MV-4-11 (cell line): ENCODE measurements at places on chromosomes 3 and 15.

- DNase-seq = no peak
These were observed 27.1 kb downstream of the CCDC13 start for GRCh38 chr3:42745776-42746454.

GRCh38 chr3:43542328-43543043 is 79.3 kb downstream of the ANO10 start:
- peak; percentile 37 for DNase-seq

DNA sequence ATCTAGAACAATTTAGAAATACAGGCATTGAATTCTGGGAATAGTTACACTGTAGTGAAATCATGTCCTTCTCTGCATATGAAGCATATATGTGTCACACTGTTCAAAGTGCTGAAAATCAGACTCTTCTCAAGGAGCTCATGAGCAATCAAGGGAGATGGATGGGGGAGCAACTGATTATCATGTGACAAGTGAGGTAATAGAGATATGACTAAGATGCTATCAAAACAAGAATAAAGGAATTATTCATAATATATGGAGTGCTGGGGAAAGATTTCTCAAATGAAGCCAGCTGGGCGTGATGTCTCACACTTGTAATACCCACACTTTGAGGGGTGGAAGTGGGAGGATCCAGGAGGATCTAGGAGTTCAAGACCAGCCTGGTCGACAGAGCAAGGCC is 74.9 kb upstream of the CHRNB4 start:
- DNase-seq = no peak

- DNase-seq = no peak
These were observed 263.5 kb upstream of the RASGRP1 start for GRCh38 chr15:38828031-38828532.

- DNase-seq = no peak
These were observed 34.0 kb downstream of the FGD5 start for GRCh38 chr3:14852717-14853116.

DNA sequence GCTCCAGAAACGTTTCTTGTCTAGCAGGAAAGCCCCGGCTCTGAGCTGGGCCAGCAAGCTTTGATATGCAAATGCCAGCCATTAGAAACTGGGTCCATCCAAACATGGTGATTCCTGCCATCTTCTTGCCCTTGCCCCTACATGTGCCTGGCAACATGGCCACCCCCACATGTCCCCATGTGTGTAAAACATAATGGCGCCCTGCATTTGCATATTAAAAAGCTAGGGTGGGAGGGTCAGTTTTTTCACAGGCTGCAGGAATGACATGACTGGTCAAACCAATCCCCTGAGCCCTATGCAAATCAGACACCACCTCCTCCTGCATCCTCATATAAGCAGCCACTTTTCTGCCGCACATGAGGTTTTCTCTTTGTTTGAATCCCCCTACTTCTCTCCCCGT is 21.2 kb downstream of the GPR156 start:
- no peak for DNase-seq

GRCh38 chr3:37730825-37731224 is 130.9 kb upstream of the CTDSPL start:
- no peak for DNase-seq

DNA sequence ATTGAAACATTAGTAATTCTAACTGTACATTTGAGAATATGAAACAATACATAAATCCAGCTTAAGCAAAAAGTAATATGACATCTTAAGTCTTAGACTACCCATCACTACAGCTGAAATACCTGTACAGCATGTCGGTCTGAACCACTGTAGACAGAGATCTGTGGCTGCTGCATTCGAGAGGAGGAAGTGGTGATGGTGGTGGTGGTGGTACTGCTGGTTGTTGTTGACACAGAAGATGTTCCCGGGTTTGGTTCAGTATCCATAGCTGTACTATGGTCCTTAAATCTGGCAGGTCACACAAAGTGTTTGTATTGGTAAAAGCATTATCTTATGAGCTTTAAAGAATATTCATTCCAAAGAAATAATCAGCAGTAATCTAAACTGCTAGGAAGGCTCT is 2.9 kb downstream of the PHC3 start:
- DNase-seq = peak; percentile 28

DNA sequence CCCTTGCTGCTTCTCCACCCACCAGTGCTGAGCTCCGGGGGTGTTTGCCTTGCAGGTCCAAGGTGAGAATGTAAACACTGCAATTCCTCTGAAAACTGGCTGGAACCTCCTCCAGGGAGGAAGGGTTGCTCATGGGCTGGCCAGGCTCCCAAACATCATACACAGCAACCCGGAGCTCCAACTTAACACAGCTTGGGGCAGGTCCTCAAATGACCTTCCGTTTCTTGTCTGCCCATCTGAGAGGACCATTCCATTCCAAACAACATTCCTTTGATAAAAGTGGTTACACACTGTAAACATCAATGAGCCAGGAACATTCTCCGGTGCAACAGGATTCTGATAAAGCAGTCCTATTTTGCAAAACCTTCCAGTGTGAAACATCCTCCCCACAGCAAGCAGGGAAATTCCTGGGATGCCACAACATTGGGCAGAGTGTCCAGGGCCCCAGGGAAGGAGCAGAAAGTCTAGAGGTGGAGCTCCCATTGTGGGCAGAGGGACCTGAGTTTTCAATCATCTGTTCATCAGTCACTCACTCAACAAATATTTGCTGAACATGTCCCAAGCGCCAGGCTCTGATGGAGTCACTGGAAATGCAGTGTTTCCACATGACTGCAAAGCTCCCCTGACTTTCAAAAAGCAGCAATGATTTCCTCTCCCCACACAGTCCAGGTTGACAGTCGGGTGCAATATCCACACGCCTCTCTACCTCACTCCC is 7.3 kb upstream of the HEG1 start:
- no peak for DNase-seq

- no peak for DNase-seq
These were observed 129.7 kb upstream of the SMAD3 start for GRCh38 chr15:66935688-66936087.

GRCh38 chr3:61401359-61401758 is 150.1 kb upstream of the FHIT start:
- DNase-seq = no peak

- DNase-seq = no peak
These were observed 127.4 kb downstream of the PCCB start for GRCh38 chr3:136377508-136377907.

- DNase-seq = no peak
These were observed 660 bp upstream of the RTF1 start for GRCh38 chr15:41416128-41416741.

GRCh38 chr3:9732080-9732739 is 675 bp downstream of the BRPF1 start:
- DNase-seq = peak; percentile 39

DNA sequence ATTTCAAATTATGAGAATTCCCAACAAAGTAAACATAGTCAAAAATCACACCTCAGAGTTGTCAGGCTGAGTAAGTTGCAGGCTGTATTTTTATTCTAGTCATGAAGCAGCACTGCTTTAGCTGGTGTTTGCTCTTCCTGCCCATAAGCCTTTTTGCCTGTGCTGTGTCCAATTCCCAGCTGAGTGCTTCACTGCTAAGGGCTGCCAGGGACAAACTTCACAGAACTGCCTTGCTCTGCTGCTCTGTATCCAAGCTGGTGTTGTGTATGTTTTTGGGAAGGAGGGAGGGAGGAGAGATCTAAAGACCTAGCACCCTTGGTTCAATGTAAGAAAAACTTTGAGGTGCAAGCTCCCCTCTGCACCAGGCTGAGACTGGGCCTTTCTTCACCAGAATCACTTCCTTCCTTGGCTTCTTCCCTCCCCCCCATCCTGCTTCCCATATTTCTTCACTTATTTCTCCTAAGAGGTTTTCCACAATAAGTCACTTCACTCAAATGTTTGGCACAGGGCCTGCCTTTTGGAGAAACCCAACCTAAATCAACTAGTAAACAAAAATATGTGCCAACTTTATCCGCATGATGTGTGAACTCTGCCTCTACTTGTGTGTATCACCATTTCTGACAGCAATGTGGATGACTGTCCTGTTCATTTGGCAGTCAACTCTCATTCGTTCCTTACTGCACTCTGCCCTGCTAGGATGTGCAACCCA is 156.1 kb downstream of the TBL1XR1 start:
- DNase-seq = no peak

DNA sequence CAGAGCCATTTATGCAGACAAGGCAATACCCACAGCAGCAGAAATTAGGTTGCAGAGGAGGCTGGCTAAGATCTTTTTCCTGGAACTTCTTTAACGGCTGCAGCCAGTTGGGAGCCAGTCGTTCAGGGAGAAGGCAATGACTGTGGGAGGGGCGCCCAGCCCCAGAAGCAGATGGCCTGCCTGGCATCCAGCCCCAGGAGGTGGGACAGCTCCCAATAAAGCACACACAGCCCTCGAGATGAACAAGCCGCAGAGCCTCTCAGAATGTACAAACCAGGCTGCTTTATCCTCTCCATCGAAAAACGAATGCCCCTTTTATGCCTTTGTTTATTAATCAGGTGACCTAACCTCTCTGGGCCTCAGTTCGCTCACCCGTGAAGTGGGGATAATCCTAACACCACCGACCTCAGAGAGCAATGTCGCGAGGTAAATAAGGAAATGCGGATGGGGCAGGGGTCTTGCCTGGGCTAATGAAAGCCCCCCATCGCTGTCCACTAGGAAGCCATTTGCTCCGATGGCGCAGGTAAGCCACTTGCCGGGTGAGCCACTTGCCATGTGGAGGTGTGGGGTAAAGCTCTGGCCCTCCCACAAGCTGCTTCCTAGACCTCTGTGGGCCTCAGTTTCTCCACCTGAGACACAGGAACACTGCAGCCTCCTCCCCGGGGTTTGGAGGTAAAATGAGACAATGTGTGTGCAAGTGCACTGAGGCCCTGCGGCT is 35.8 kb downstream of the MGLL start:
- peak; percentile 22 for DNase-seq

DNA sequence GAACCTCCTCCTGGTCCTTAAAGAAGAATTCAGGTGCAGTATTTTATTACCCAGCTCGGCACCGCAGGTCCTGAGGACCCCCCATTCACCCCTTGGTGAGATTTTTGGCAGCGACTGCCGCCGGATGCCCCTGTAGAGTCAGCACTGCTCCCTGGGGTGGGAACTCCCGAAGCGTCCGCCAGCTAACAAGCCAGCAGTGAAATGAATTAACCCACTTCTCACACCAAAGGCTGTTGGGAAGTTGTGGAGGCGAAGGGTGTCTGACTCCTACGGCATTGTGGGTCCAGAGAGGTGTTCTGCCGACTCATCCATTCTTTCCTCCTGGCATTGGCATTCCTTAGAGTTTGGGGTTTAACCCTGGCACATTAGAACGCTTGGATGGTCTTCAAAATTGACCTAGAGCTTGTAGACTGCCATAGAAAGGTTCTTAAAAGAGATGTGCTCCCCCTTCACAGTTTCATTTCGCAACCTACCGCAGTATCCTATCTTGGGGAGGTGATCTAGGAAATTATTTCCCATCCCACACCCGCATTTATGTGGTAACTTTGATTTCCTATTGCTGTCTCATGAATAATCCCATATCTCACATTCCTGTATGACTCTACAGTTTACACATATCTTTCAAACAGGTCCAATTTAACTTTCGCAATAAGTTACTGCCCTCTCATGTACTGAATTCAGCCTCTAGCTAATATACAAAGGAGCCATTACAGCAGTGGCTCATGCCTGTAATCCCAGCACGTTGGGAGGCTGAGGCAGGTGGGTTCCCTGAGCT is 879 bp upstream of the EIF5A2 start:
- DNase-seq = peak; percentile 36

- DNase-seq = no peak
These were observed 8.4 kb upstream of the GATA2 start for GRCh38 chr3:128501431-128501830.

DNA sequence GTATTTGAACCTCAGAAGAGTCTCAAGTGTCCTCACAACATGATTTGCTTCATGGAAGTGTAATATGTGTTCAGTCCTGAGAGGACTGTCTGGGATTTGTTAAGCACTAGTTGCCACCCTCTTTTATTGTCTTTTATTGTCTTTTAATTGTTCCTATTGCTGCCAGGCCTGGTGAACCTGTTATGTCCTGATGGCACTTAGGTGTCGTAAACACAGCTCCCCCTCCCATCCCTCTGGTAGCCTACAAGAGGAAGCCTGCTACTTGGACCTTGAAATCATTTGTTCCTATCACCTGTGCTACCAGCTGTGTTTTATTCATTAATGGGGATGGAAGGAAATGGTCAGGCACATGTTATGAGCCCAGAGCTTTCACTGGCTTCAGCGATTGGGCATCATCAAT is 19.3 kb downstream of the CCNB2 start:
- DNase-seq = no peak

- peak; percentile 56 for DNase-seq
These were observed 481 bp upstream of the CRYBG3 start for GRCh38 chr3:97821287-97821773.

- peak; percentile 97 for DNase-seq
These were observed 46.5 kb upstream of the LIMD1 start for GRCh38 chr3:45547764-45548680.

GRCh38 chr3:152197451-152197850 is 71.3 kb upstream of the MBNL1 start:
- peak; percentile 78 for DNase-seq

DNA sequence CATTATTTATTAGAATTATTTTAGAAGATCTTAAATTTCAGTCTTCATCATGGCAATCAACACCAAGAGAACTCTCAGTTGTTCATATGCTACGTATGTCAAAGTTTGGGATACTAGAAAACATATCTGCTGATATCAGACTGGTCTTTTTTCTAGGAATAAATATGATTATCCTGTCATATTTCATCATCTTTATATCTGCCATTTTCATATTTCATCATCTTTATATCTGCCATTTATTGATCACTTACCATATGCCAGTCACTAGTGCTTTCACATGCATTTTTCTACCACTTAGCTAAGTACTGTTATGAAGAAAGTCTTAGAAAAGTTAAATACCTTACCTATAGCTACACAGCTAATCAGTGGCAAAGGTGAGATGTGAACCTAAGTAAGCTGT is 2.8 kb upstream of the ZCWPW2 start:
- DNase-seq = no peak

- DNase-seq = no peak
These were observed 151.6 kb downstream of the BBX start for GRCh38 chr3:107674371-107674770.
